ENCODE measurements at places on chromosomes 16 and 17.

DNA sequence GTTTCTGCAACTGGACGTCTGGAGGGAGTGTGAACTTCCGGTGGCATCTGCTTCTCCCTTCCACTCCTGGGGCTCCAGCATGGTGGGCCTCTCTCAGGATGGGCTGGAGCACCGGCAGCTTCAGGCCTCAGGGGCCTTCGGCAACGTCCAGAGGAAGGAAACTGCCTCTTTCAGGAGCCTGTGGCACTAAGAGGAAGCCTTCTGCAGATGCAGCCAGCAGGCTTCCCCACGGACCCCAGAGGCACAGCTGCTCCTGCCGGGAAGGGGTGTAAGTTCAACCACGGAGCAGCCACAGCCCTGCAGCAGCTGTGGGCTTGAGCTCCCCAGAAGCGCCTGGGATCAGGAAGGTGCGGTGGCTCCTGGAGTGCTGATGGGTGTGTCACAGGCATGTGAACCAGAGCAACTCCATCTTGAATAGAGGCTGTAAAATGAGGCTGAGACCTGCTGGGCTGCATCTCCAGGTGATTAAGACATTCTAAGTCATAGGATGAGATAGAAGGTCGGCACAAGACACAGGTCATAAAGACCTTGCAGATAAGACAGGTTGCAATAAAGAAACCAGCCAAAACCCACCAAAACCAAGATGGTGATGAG lies 50.8 kb upstream of the KLHDC4 start:
- DNase-seq = no peak

- DNase-seq = no peak
These were observed 119.1 kb downstream of the CCDC182 start for GRCh38 chr17:57625957-57626356.

- no peak for DNase-seq
These were observed 224.7 kb upstream of the NLRP1 start for GRCh38 chr17:5809056-5809455.

DNA sequence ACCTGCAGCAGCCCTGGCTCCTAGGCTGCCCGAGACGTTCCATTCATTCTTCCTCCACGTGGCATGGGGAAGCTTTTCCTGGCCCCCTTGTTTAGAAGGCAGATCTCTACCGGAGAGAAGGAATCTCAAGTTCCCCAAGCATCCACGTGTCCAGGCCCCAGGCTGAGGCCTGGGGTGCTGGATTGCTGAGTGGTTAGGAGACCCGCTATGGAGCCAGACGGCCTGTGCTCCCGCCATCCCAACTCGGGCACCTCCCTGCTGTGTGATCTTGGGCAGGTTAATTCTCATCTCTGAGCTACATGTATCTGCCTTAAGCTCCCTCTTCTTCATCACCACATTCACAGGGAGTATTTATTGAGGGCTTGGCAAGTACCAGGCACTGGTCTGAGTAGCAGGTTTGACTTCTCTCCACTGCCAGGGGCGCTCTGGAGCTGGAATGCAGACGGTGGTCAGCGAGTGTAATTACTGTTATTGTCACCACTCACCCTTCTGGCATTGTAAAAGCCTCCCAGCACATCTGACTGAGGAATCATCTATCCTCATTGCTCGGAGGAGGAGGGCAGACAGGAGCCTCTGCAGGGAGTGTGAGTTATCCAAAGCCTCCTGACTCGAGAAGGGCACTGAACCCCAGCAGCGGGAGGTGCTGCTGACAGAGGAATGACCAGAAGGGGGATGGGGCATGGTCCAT lies 1.1 kb upstream of the ADGRG1 start:
- DNase-seq = peak; percentile 7

GRCh38 chr16:70663524-70664324 lies 17.4 kb downstream of the IL34 start:
- DNase-seq = no peak

Measured in OCI-M1 (cell line).